ENCODE measurements at places on chromosomes 6 and 20.

DNA sequence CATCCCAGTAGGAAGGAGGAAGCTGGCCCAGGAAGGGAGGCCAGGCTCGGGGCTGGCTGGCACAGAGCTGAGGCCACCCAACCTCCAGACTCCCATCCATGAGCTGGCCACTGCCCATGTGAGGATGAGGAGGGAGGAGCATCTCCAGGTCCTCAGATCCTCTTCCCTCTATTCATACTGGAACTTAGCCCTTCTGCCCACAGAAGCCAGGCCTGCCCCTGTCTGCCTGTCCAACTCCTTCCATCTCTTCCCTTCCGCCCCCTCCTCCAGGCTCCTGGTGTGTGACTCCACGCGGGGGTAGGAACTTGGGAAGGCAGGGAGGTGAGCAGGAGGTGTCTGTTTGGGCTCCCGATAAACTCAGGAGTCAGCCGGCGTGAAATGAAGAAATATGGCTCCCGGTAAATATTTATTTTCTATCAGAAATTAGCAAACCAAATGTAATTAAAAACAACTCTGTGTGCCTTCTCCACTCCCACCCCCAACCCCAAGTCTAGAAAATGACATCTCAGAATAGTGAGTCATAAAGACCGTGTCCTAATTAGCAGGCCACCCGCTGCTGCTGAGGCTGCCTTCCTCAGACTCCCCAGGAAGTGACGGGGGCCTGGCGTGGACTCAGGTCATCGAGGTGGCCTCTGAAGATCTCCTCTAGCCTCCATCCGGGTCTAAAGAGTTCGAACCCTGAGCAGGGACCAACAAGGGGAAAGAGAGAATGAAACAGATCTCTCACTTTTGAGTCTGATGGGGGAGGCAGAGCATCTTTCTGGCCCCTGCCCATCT lies 81.9 kb downstream of the MDGA1 start:
- DNase-seq: no peak

GRCh38 chr6:89680150-89680549 lies 41.6 kb upstream of the LYRM2 start:
- no peak for DNase-seq

GRCh38 chr6:16681260-16681873 lies 79.9 kb downstream of the ATXN1 start:
- no peak for DNase-seq

DNA sequence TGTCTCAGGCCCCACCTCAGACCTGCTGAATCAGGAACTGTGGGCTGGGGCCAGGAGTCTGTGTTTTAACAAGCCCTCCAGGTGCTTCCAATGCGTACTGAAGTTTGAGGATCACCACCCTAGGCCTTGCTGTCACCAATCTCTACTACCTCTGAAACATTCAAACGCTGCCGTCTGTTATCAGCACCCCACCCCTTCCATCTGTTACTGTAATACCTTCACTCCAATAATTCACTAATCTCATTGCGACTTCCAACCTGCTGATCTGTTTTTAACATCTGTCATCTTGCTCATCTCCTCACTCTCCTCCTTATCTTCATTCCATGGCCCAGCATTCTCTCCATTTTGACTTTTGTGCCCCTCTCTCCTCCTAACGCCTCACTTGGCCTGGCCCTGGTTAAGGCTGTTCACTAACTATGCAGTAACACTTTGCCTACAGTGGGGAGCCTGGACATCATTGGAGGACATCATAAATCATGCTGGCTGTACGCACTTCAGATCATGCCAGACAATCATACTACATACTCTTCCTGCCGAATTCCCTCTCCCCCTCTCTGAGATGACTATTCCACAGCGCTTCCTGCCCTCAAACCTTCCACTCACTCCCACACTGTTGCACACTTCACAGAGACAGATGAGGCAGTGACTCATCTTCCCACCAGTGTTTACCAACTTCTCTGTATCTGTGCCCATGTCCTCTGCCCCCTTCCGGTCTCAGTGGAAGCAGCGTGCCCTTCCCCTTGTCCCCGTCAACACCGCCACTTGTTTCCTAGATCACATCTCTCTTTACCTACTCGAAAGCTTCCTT lies 3.0 kb upstream of the GUCA1B start:
- DNase-seq: no peak

GRCh38 chr6:111837641-111838500 lies 35.4 kb downstream of the FYN start:
- DNase-seq: no peak

DNA sequence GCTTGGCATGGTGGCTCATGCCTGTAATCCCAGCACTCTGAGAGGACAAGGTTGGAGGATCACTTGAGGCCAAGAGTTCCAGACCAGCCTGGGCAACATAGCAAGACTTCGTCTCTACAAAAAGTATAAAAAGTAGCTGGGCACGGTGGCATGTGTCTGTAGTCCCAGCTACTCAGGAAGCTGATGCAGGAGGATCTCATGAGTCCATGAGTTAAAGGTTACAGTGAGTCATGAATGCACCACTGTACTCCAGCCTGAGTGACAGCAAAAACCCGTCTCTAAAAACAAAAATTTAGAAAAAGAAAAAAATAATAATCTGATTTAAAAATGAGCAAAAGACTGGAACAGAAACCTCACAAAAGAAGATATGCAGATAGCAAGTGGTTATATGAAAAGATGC lies 279.7 kb downstream of the RNGTT start:
- DNase-seq: no peak

DNA sequence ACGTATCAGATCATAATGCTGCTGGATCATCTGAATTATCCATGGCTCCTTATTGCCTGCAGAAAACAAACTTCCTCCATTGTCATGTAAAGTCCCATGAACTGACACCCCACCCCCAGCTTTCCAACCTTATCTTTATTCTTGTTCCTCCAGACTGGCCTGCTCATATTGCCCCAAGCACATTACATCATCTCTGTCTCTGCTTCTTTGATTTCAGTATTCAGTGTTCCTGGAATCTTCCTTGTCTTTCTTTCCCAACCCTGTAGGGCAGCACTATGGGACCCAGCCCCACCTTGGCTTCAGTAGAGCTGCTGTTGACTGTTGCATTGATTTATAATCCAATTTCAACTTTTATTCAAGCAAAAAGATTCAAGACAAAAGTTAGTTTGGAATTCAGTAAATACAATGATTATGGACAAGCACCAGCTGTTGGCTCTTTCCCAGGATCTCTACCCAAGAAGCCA lies 187.5 kb upstream of the ECI2 start:
- no peak for DNase-seq

DNA sequence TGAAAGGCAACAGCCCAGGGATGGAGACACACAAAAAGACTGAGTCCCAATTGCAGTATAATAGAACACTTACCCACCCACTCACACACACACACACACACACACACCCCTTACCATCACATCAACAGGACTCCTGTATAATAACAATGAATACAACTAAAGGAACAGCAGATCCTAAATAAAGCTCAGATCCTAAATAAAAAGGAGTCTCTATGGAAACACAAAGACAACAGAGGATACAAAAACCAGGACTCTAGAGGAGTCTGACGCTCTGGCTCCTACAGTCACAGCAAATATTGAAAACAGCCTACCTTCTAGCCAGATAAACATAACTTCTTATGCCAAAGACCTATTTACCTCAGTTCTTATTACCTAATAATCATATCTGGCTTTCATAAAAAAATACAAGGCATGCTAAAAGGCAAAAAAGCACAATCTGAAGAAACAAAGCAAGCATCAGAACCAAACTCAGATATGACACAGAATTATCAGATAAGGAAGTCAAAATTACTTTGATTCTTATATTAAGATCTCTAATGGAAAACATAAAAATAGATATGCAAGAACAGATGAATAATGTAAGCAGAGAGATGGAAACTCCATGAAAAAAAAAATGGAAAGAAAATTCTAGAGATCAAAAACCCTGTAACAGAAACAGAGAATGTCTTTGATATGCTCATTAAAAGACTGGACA lies 134.9 kb downstream of the MMUT start:
- DNase-seq: no peak

GRCh38 chr20:59810449-59811187 lies 122.8 kb downstream of the SYCP2 start:
- no peak for DNase-seq

GRCh38 chr20:35561671-35562070 lies 19.8 kb downstream of the ERGIC3 start:
- no peak for DNase-seq

GRCh38 chr6:156359912-156360311 lies 417.3 kb upstream of the ARID1B start:
- DNase-seq: no peak

DNA sequence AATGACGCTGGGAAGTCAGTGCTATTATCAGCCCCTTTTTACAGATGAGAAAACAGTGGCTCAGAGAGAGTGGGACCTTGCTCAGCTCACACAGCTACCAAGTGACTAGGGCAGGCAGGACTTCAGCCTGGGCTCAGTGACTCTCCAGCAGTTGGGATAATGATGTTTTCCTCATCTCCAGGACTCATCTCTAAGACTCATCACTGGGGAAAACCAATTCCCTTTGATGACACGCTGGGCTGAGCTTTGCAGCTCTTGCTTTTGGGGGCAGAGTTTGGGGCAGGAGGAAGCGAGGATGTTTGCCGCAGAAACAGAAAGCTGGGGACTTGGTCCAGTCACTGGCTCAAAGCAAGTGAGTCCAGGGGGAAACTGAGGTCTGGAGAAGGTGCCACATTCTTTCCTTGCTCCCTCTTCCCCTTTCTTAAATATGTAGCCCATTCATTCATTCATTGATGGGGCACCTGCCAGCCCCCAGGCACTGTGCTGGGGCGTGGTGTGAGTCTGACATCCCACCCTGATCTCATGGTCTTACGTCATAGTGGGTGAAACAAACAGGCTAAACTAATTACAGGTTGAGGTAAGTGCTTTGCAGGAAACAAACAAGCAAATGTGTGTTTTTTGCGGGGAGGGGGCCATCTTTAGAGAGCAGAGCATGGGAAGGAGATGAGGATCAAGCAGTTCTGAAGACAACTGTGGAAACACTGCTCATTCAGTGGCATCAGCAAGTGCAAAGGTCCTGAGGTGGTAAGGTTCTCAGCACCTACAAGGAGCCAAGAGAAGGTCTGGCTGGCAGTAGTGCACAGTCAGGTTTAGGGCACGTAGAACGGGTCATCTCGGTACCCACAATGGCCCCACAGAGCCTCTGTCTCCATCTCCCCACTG lies 74.4 kb upstream of the PMEPA1 start:
- no peak for DNase-seq

GRCh38 chr6:157496534-157497095 lies 115.6 kb downstream of the ZDHHC14 start:
- no peak for DNase-seq

- DNase-seq: no peak
These were observed 37.8 kb downstream of the ZC2HC1B start for GRCh38 chr6:143901885-143902750.

DNA sequence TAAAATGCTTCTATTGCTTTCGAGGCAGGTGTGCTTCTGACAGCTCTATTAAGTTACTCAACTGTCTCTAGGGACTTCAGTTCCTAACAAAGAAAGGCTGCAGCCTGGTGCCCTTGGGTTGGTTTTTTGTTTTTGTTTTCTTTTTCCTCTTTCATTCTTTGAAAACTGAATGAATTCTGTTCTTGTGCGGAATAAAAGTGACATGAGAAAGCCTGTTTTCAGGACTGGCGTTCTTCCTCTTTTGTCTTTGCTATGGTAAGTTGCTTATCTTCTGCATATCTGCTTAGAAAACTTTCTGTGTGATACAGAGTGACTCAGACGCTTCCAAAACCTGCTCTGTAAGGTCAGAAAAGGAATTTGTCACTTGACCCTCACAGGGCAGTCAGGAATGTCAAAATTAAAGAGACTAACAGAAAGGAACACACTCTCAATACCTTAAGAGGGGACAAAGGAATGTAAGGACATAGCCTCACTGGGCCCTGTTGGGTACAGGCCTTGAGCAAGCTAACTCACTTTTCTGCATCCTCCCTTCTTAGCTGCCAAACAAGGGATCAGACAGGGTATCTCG lies 56.2 kb upstream of the NHSL1 start:
- DNase-seq: no peak

Data from esophagus squamous epithelium (tissue), 5 donors.